Gastrocnemius medialis (tissue), 4 donors: ENCODE measurements at places on chromosomes 7 and 10. TPM values are rescaled to one million over a fixed set of nuclear protein-coding genes. Genes with fewer than 3 reads are reported as not detected.

DNA sequence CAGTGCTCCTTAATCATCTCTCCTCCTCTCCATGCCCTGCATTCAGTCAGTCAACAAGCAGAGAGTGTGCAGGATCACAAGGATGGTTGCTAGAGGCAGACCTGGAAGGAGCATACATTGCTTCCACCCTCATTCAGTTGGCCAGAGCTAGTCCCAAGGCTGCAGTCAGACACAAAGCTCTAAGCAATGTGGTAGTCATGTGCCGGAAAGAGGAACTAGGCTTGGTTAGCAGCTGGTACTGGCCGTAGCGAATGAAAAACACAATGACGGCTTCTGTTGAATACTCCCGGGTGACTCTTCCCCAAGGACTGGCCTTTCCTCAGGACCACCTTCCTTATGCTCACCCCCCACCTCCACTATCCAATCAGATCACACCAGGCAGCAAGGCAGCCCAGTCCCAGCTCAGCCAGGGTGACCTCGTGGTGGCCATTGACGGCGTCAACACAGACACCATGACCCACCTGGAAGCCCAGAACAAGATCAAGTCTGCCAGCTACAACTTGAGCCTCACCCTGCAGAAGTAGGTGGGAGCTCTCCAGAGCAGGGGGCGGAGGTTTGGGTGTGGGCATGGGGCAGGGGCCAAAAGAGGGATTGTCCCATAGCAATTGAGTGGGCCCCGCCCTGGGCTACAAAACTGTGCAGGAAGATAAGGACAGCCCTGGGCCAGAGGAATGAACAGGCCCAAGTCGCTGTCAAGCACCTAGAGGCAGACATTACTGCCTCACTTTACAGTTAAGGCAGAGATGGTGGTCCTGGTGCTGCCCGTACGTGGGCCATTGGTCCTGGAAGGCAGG, 10.9 kb downstream of the LDB3 start:
- DNase-seq = no peak

GLI3 gene
- total RNA-seq = 0.91 TPM

PPP1R3A gene
- 57.6 TPM for total RNA-seq

- DNase-seq = no peak
These were observed 12.8 kb upstream of the WIPF3 start for GRCh38 chr7:29793507-29793906.

DNA sequence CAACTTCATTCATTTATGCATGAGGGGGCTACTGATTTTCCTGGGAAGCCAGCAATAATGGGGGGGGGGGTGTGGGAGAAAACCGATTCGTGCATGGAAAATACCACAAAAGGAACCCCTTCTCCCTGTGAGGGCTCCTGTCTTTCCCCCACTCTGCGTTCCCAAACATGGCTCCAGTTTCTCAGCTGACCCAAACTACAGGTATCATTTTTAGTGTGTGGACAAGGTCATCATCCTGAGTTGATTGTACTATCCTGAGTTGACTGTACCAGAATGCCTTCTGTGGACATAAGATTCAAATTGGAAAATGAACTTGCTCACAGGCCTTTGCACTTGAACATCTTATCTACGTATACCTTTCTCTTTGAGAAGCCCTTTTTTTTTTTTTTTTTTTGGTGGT, 49.9 kb downstream of the ZRANB1 start:
- no peak for DNase-seq

FAS gene
- total RNA-seq = 3.9 TPM

DNA sequence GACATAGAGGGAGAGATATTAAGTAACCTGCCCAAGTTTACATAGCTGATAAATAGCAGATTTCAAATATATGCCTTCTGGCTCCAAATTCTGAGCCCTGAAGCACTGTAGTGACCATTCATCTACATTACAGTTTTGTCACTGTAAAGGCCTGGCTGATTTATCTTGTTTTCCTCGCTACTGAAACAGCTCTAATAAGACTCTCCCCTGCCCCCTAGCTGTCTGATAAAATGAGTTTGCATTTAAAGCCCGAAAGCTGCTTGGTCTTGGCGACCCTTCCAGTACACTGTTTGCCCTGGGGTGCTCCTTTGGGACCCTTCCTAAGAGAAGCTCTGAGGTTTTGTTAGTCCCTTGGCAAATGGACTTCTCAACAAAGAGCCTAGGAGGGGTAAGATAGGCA, 59.7 kb upstream of the RAB11FIP2 start:
- DNase-seq = no peak

- DNase-seq = no peak
These were observed 13.8 kb downstream of the ANLN start for GRCh38 chr7:36403452-36403851.

GRCh38 chr7:111026343-111026742, 64.6 kb upstream of the LRRN3 start:
- no peak for DNase-seq

DNA sequence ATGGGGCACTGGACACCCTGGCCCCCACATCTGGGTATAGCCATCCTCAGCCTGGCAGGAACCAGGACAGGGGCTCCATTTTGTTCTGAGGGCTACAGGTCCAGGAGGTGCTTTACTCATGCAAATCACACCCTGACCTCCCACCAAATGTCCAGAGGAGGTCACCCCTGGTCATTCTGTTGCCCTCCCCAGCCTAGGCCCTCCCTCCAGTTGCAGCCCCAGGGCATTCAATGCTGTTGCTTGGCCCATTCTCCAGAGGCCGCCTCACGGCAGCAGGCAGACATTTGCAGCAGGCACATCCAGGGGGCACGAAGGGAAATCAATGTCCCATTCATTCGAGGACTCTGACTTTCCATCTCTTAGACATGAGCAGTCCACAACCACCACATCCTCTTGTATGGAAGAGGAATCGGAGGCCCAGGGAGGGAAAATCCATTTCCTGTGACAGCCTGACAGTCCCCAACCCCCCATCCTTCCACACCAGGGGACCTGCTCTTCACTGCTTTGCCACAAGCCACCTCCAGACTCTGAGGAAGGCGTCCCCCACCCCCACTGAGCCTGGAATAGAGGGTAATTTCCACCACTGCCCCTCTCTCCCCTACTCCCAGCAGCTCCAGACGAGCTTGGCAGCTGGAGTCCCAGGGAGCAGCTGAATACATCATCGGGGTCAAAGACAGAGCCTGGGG, 76.2 kb upstream of the UNC5B start:
- no peak for DNase-seq

DNA sequence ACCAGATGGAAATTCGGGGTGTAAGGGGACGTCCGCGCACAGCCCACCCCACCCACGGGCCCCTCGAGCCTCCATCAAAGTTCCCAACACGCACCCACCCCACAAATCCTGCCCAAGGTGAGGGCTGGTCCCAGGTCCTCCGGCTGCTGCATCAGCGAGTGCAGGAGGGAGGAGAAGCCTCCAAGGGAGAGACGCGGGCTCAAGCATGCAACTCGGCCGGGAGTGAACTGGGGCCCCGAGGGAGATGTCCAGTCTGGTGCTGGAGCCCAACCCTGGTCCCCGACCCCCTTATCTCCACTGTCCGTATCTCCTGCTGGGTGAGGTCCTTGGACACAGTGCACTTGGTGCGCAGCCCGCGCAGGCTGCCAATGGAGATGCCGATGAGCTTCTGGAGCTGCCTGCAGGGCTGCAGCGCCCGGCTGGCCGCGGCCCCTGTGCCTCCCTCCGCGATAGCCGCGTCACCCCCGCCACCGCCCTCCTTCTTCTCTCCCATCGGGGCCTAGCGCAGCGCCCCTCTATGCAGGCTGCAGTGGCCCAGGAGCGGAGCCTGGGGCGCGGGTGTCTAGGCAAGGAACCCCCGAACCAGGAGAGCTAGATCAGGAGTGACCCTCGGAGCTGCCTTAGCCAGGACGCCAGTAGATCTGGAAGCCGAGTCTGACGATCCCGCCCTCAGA, 489.2 kb downstream of the ZNF33B start:
- DNase-seq = no peak

- DNase-seq = no peak
These were observed 203.2 kb downstream of the AHR start for GRCh38 chr7:17501441-17502212.

- no peak for DNase-seq
These were observed 8.7 kb upstream of the ACTA2 start for GRCh38 chr10:88961266-88961665.

DNA sequence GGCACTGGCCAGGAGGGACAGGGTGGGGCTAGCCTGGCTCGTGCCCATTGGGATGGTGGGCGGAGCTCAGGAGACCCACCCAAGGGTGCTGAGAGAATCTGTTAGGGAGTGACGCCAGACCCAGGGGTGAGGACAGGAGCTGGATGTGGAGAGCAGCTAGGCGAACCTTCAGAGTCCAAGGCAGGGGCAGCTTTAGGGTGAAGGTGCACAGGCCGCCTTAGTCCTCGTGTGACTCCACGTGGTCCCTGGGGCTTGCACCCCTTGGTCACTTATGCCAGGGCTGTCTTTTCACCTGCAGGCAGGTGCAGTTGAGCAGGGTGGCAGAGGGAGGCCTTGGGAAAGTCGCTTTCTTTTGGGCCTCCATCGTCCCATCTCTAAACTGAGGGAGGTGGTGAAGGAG, 4.3 kb downstream of the RAMP3 start:
- no peak for DNase-seq

GRCh38 chr10:118918587-118918986, 110.9 kb upstream of the NANOS1 start:
- no peak for DNase-seq

LYZL1 gene
- not detected for total RNA-seq

- DNase-seq = no peak
These were observed 11.7 kb upstream of the VIM start for GRCh38 chr10:17216217-17216900.

- no peak for DNase-seq
These were observed 10.3 kb downstream of the ADRB1 start for GRCh38 chr10:114053946-114054345.

NYAP1 gene
- total RNA-seq = not detected

DNA sequence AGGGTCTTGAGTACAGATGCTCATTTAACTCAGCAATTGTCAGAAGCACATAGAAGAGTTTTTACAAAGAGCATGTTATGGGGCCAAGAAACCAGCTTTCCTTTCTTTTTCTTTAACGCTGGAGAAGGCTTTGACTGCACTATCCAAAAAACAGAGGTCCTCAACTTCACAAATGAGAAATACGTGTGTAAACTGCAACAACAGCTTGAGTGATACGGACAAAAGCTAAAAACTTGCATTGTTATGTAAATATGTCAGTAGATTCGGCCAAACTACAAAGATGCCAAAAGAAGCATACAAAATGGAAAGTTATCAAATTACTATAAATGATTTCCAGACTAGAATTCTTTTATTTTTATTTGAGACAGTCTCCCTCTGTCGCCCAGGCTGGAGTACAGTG, 62.4 kb upstream of the C10orf90 start:
- DNase-seq = no peak

CTAGE4 gene
- not detected for total RNA-seq

- DNase-seq = no peak
These were observed 648.5 kb upstream of the LRRN3 start for GRCh38 chr7:110442381-110442837.

HYCC1 gene
- total RNA-seq = 82.1 TPM

GRM3 gene
- total RNA-seq = not detected

DNA sequence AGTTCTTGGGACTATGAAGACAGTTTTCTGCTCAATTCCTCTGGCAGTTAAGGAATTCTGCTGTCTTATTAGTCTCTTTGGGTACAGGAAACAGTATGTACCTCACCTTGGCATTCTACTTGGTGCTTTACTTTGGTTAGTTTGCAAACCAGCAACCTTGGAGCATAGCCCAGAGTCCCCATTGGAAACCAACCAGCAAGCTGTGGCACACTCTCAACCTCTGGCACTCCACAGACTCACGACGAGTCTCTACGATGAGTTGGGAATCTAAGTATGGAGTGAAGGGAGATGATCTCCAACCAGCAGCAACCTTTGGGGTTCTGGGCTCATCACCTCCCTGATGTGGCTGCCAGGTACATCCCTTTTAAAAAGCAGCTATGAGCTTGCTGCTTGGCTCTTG, 43.8 kb downstream of the TPK1 start:
- DNase-seq = no peak

HOXA11 gene
- total RNA-seq = 7.9 TPM

- peak; percentile 38 for DNase-seq
These were observed 9.3 kb downstream of the RPP38 start for GRCh38 chr10:15106352-15107013.

DNA sequence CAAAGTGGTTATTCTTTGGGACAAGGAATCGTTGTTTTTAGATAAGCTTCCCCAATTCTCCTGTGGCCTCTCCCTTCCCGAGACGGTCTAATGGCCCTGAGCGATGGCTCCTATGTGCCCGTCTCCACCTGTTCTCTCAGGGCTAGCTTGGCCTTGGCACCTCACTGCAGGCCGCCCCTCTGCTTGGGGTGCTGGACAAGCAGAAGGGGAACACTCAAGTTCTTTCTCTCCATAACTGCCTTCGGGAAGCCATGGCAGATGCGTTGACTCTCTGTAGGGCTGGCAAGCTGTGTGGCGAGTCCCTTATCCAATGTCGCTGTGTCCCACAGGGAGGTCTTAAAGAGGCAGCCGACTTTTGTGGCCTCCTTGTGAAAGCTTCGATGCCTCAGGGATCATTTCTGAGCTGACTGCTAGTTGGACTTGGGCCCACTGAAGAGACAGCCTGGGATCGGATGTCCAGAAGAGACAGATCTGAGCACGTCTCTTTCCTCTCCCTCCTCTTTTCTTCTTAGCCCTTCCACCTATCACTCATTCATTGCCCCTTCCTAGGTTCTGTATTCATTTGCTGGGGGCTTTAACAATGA, 70.8 kb downstream of the GRK5 start:
- DNase-seq = peak; percentile 46

HEPACAM2 gene
- total RNA-seq = not detected

- DNase-seq = no peak
These were observed 258.8 kb downstream of the PHF14 start for GRCh38 chr7:11232462-11232861.

ASB10 gene
- 20.3 TPM for total RNA-seq

DNA sequence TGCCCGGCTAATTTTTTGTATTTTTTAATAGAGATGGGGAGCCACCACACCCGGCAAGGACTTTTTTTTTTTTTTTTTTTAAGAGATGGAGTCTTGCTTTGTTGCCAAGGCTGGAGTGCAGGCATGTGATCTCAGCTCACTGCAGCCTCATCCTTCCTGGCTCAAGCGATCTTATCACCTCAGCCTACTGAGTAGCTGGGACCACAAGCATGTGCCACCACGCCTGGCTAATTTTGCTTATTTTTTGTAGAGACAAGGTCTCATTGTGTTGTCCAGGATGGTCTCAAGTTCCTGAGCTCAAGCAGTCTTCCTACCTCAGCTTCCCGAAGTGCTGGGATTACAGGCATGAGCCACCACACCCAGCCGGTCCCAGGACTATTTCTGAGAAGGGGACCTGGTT, 9.3 kb upstream of the MCU start:
- no peak for DNase-seq

- DNase-seq = no peak
These were observed 25.3 kb downstream of the CHCHD3 start for GRCh38 chr7:133056370-133057238.

APBB1IP gene
- 1.4 TPM for total RNA-seq

GRCh38 chr7:155951554-155952158, 139.4 kb upstream of the SHH start:
- peak; percentile 47 for DNase-seq

CPN1 gene
- total RNA-seq = 0.20 TPM

ZNF138 gene
- total RNA-seq = 4.5 TPM
